ENCODE measurements at places on chromosomes 2 and 18. TPM values are rescaled to one million over a fixed set of nuclear protein-coding genes. Genes with fewer than 3 reads are reported as not detected.
A peak's percentile ranks its signal among the peaks of the same experiment; 100 is the strongest.

DNA sequence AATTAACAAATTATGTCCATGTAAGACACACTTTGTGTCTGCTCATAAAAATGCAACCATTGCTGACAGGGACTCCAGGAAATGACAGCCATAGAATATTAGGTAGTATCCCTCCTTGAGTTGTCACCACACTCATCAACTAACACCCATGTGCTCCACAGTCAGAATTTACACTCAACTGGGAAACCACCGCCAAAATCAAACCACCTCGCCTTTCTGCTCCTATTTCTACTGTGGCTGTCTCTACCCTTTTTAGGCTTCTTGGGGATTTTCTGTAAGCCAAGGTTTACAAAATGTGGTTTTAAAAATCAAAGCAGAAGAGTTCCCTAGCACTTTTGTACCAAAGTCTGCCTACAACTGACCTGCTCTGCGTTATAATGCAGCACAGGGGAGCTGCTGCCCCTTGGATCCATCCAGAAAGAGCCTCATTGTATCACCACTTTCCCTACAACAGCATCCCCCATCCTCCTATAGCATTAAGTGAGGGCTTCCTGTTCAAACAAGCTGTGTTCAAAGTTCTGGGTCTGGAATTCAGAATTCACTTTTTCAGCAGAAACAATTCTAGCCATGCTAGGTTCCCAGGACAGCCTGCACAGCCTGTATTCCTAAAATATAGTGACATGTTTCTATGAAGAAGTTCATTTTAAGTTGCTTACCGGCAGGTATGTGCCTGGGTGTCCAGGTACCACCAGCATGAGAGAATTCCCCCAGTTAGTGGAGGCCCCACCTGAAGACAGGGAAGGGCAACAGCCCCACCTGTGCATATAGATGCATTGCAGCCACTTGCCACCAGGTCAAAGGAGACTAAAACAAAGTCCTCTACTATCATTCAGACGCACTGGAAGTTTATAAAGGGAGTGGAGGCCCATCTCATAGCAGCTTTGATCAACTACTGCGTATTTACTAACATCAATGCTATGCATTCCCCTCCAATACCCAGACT is 104.3 kb downstream of the MYO5B start:
- H3K27ac ChIP-seq, result no peak overlapping the region
- no peaks in the 10 kb centered on the region for H3K4me1 ChIP-seq
- H3K4me3 ChIP-seq, result no peak overlapping the region

DNA sequence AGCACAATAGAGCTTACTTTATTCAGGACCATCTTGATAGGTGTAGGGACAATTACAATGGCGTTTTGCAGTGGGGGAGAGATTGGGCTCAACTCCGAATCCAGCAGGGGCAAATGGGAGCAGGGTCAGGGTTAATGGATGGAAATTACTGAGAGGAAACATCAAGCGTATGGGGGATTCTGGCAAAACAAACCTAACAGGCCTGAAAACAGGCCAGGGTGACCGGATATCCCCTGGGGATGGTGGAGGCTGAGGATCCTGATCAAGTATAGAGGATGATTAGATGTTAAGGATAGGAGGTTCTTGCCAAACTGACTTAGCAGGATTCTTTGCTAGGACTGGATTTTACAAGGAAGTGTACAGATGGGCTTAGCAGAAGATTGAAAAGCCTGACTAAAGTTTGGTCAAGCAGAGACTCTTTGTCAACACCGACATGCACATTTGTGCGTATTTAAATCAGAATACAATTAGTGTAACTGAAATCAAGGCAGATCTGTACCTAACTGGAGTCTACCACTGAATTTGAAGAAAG is 54.5 kb upstream of the GPR45 start:
- DNase-seq, result no peak
- H3K27ac ChIP-seq, result no peak overlapping the region
- H3K27me3 ChIP-seq, result no peaks in the 10 kb centered on the region
- peaks cover 2% of the 10 kb centered on the region for H3K4me1 ChIP-seq
- H3K36me3 ChIP-seq, result no peaks in the 10 kb centered on the region

- no peak overlapping the region for H3K4me3 ChIP-seq
- DNase-seq, result no peak
- H3K27me3 ChIP-seq, result no peaks in the 10 kb centered on the region
- no peaks in the 10 kb centered on the region for H3K4me1 ChIP-seq
- H3K27ac ChIP-seq, result no peak overlapping the region
Observed at GRCh38 chr18:32040936-32041335, 22.3 kb downstream of the RNF125 start.

Gene AGXT
- 0.09 TPM for total RNA-seq

GRCh38 chr18:12884406-12885323 is 628 bp upstream of the PTPN2 start:
- H3K4me3 ChIP-seq, result peak overlapping the region; percentile 83
- H3K4me1 ChIP-seq, result peaks cover 6% of the 10 kb centered on the region
- H3K36me3 ChIP-seq, result no peaks in the 10 kb centered on the region
- no peak for DNase-seq

DNA sequence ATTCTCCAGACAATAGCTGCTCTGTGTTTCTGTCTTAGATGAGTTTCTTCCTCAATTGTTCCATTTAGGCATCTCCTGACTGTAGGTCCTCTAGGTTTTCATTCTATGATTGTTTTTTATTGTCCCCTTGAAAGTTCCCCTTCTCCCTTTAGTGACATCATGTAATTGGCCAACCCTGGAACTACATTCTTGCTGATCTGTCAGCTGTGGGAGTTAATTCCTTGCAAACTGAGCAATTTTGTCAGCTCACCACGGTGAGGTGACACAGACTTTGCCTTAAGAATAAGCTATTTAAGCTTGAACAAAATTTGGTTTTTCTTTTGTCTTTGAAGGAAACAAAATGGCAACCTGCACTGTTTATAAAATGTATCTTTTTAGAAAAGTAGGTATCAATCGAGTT is 95.9 kb downstream of the TXNL1 start:
- no peaks in the 10 kb centered on the region for H3K36me3 ChIP-seq
- no peaks in the 10 kb centered on the region for H3K4me1 ChIP-seq
- no peaks in the 10 kb centered on the region for H3K27me3 ChIP-seq
- no peak overlapping the region for H3K27ac ChIP-seq
- H3K4me3 ChIP-seq, result no peak overlapping the region

- no peak for DNase-seq
- H3K4me1 ChIP-seq, result no peaks in the 10 kb centered on the region
- H3K27ac ChIP-seq, result no peak overlapping the region
- no peaks in the 10 kb centered on the region for H3K36me3 ChIP-seq
- H3K4me3 ChIP-seq, result no peak overlapping the region
- H3K27me3 ChIP-seq, result no peaks in the 10 kb centered on the region
Observed at GRCh38 chr2:54767921-54768320, 44.5 kb downstream of the EML6 start.

DNA sequence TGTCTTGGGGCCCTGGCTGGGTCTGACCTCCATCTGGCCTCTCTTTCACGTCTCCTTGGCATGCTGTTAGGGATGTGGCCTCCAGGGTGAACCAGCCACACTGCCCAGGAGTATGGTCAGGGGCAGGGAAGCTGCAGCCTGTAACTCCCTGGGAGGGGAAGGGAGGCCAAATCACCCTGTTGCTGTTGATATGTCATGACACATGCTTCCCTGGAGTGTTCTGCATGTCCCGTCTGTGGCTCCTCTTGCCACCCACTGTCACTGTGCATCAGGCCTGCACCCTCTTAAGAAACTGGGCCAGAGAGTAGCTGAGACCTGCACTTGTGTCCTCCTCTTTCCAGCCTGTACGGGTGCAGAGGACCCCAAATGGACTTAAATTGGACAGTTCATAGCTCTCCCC is 221.3 kb downstream of the FHOD3 start:
- no peaks in the 10 kb centered on the region for H3K36me3 ChIP-seq
- H3K4me1 ChIP-seq, result no peaks in the 10 kb centered on the region
- H3K27me3 ChIP-seq, result no peaks in the 10 kb centered on the region
- H3K27ac ChIP-seq, result no peak overlapping the region
- DNase-seq, result no peak

Gene KCNE4
- total RNA-seq, result 4.2 TPM

Gene FEV
- total RNA-seq, result not detected

- DNase-seq, result no peak
- H3K27ac ChIP-seq, result no peak overlapping the region
- no peaks in the 10 kb centered on the region for H3K27me3 ChIP-seq
Observed at GRCh38 chr2:198930170-198930569, 527.6 kb downstream of the SATB2 start.

DNA sequence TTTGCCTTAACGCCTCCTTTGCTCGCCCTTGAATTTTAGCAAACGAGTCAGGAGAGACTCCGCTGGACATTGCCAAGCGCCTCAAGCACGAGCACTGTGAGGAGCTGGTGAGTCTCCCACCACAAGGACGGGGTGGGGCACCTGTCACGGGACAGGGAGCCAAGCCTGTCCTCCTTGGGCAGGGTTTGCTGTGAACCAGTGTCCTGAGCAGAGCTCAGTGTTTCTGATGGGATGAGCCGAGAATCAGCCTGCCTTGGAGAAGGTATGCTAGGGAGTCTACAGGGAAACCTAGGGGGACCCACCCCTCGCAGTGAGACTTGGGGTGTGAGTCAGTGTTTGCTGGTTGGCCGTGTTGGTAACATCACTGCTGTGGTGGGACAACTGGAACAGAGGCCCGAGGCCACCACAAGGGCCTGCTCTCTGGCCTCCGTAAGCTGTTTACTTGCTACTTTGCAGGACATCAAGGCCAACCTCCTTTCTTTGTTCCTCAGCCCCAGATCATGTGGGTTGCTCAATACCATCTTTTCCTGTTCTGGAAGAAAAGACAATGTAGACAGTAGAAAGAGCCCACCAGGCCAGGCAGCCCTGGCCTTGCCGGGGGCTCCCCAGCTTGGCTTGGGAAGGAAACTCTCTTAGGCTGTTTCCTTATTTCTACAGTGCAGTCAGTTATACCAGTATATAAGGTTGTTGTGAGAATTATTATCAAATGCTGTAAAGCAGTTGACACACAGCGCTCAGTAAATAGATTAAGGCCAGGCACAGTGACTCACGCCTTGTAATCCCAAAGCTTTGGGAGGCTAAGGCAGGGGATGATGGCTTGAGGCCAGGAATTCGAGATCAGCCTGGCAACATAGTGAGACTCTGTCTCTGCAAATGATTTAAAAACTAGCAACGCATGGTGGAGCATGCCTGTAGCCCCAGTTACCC is 42.4 kb downstream of the ITGB1BP1 start:
- H3K27ac ChIP-seq, result peak overlapping the region; percentile 72
- no peak for DNase-seq
- no peaks in the 10 kb centered on the region for H3K27me3 ChIP-seq
- H3K36me3 ChIP-seq, result peaks cover 56% of the 10 kb centered on the region
- no peak overlapping the region for H3K4me3 ChIP-seq
